ENCODE measurements at places on chromosomes 1 and 21.

DNA sequence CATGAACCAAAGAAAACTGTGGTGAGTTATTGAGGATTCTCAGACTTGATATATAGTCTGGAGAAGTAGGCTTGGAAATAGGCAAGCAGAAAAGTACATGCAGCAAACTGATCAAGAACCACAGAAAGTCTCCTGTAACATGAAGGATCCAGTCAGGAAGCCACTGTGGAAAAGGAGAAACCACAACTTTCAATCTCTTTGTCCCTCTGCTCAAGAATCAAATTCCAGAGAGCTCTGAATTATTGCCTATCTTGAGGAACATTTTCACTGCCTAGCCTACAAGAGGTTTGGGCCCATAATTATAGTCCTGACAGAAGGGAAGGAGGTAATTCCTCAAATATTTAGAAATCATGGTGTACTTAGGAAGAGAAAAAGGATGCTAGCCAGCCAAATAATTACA, 43.0 kb upstream of the ADAMTS1 start:
- DNase-seq: no peak

DNA sequence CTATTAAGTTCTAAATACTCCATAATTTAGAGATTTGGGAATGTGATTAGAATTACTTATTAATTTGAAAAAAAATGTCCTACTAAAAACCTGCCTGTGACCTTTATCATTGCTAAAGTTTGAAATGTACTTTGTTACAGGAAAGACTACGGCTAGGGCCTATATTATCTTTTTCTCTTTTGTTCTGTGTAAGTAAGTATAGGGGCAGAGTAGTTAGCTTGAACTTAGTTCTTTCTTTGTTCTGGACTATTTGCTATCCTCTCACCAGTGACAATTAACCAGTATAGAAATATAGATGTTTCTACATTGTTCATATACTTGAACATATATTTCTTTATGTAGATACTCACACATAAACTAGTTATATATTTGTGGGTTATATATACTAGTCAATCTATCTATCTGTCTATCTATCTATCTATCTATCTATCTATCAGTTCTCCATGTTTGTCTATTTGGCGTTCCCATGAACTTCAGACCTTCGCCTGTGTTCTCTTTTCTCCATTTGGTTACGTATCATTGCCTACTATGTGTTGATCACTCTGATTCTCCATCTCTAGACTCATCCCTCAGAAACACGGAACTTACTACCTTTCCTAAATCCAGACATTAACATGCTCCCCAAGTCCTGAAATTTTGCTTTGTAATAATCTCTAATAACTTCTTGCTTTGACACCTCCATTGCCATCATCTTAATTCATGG, 3.3 kb downstream of the PTPRC start:
- DNase-seq: no peak

DNA sequence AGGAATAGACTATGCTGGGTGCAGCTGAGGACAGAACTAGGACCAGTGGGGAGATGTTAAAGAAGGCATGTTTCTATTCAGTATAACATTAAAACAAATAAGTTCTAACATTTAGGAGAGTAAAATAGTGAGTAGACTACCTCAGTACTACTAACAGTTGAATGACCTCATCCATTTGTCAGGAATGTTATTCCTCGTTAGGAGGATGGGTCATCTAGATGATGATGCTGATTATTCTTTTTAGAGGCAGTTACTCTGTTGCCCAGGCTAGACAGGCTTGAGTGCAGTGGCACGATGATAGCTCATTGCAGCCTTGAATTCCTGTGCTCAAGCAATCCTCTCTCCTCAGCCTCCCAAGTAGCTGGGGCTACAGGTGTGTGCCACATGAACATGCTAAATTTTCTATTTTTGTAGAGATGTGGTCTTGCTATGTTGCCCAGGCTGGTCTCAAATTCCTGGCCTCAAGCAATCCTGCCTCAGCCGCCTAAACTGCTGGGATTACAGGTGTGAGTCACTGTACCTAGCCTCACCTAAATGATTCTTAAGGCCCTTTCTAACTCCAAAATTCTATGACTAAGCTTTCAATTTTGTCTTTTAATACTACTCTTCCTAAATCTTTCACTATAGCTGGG, 9.3 kb downstream of the EEIG2 start:
- DNase-seq: no peak

- no peak for DNase-seq
These were observed 4.5 kb downstream of the GUCA2B start for GRCh38 chr1:42157667-42158066.

DNA sequence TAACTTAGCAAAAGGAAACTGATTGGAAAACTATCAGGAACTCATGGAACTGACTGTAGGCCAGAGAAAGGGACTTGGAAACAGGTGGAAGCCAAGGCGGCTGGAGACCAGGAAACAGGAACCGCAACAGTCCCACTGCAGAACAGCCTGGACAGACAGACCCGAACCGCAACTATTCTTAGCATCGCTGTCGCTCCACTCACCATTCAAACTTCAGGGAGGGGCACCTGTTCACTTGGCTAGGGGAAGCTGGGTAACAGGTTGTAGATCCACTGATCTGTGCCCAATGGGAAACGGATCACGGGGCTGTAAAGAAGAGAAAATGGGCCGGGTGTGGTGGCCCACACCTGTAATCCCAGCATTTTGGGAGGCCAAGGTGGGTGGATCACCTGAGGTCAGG, 61.9 kb downstream of the CLSTN1 start:
- DNase-seq: no peak

DNA sequence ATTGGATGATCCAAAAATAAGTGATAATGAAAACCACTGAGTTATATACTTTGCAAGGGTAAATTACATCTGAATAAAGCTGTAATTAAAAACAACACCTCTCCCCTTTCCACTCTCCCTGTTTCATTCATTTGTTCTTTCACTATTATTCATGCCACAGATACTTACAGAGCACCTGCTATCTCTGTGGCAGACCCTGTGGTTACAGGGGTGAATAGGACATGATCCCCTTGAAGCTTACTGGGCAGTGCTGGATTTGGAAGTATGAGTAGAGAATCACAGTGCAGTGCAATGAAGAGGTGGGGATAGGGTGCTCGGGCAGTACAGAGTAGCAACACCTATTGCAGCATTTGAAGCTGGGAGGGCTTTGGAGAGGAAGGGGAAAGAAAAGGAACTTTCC, 21.7 kb downstream of the ARV1 start:
- no peak for DNase-seq
